Right ventricle myocardium superior (tissue), 1 donor: ENCODE measurements at places on chromosomes 4 and X. TPM values are rescaled to one million over a fixed set of nuclear protein-coding genes. Genes with fewer than 3 reads are reported as not detected.

ANKRD17 gene
- total RNA-seq, result 46.0 TPM

BEND2 gene
- not detected for total RNA-seq

FMR1NB gene
- not detected for total RNA-seq

KDR gene
- total RNA-seq, result 21.2 TPM

AMOT gene
- 8.6 TPM for total RNA-seq
